Non-pigmented ciliary epithelial cell (primary cell): ENCODE measurements at places on chromosomes 5 and 9.

DNA sequence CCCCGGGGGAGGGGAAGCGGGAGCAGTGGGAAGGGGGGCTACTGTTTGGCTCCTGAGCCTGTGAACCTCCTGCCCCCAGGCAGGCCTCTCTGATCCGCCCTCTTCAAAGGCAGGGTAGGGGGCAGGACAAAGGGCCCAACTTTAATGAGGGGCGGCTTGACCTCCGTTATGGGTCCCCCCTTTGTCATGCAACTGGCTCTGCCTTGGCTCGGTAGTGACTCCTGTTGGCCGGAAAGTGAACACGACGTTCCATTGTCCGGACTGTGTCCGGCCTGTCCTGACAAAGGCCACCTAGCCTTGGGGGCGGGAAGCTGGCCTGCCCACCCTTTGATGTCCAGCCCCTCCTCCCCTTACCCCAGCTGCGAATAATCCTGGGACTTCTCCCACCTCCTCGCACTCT is 1.3 kb downstream of the CDX1 start:
- no peak for DNase-seq

DNA sequence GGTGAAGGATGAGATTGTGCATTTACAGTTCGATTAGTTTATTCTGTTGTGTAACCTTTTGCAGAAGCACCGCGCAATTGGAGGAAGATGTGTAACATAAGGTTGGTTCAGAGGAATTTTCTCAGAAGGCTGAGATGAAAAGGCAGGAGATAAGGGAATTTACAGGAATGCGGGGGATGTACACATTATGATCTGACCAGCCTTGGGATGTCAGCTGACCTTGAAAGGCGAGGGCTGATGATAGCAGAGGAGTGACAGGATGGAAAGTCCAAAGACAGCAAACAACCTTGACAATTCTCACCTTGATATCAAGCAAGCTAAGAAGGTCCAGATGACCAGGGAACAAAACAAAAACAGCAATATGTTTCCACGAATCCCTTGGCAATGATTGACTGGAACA is 88.8 kb downstream of the OTULIN start:
- DNase-seq: no peak

DNA sequence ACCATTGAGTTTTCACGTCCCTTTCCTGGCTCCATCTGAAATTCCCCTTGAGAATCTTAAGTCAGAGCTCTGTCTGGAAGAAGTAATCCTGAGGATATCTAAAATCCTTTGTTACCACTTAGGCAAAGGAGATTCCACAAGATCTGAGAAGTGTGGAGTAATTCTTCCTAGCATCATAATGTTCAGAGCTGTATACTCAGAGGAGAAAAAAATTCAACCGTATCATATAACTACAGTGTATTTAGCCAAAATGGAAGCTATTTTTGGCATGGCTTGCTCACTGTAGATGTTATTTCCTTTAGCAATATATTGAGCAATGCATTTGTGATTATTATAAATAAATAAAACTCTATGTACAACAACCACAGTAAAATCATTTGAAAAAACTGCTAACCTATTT is 1858.4 kb downstream of the EFNA5 start:
- no peak for DNase-seq

DNA sequence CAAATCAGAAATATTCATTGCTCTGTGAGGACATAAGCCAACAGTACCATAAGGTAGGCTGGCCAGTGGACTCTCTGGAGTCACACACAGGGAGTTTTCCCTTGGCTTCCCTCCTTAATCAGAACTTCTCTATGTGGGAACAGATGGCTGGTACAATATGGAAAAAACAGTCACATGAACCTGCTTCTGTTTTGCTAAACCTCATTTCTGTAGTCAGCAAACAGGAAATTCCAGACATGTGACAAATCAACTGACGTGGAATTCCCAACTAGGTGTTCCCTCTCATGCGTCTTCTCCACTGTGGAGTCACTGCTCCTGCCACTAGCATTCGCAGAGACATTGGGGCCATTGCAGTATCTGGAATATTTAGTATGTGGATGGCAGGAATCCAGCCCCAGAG is 617.6 kb downstream of the KIF4B start:
- DNase-seq: no peak

GRCh38 chr9:131851414-131851813 is 111.5 kb upstream of the RAPGEF1 start:
- no peak for DNase-seq

DNA sequence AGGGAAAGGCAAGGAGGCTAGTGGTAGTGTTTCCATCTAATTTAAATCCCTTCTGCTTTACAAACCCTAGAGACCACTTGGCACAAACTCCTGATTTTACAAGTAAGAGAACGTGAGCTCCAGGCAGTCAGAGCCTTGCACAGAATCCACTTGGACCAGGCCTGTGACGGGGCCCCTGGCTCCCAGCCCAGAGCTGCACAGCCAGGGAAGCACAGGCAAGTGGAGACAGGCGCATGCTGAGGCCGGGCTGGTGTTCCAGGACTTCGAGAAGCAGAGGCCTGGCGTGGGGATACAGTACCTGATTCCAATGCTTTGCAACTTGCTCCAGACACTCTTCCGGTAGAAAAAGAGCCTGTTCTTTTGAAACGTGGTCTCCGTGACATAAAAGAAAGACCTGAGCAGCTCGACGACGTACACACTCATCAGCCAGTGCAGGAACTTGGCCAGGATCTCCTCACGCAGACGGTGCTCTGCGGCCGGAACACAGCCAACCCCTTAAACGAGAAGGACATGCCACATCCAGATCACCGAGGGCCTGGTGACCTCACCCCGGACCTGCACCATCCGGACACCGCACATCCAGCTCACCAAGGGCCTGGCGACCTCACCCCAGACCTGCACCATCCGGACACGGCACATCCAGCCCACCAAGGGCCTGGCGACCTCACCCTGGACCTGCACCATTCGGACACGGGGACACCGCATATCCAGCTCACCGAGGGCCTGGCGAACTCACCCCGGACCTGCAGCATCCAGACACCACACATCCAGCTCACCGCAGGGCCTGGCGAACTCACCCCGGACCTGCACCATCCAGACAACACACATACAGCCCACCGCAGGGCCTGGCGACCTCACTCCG is 12.5 kb downstream of the TERT start:
- DNase-seq: no peak

- peak; percentile 64 for DNase-seq
Observed at GRCh38 chr5:9888501-9888901, 258.4 kb upstream of the TAS2R1 start.

DNA sequence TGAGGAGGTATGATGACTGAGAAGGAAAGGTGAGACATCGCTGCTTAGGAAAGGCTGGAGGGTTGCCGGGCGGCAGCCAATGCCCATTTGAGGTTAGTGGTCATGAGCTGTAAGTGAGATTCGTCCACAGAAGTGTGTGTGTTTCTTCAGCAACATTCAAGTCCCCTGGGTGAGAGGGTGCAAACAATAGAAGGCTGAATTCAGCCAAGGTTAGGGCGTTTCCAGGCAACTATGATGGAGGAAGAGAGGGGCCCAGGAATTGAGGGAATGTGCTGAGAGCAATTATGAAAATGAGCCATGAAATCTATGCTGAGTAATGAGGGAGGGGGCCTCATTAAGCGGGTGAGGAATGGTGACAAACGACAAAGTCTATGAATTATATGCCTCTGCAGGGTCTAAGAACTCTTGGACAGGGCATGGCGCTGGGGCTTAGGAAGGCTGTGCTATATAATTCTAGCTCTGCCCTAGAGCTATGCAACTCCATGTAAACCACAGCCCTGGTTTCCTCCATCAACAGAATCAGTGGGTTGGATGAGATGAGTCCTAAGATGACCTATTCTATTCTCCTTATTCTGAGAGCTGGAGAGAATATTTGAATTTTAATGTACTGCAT is 96.0 kb downstream of the SLIT3 start:
- no peak for DNase-seq

- no peak for DNase-seq
Observed at GRCh38 chr5:1038417-1039209, 30.0 kb downstream of the NKD2 start.

DNA sequence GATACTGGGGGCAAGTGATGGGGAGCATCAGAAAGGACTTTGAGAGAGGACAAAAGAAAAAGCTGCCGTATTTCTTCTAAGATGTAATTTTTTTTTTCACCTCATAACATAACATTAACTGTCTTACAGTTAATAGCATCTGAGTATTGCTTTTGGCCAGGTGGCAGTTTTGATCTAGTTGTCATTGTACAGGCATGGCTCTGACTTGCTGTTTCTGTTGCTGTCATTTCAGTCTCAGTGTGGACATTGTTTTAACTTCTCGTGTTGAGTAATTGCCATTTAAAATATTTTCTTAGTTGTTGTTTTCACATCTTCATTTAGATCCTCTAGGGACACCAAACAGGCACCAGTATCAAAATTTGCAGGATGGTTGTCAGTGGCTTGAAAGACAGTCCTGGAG is 12.4 kb downstream of the SMAD5 start:
- DNase-seq: no peak

- DNase-seq: no peak
Observed at GRCh38 chr9:137836151-137836830, 41.3 kb upstream of the CACNA1B start.

- DNase-seq: no peak
Observed at GRCh38 chr5:143186623-143187022, 216.9 kb downstream of the NR3C1 start.

DNA sequence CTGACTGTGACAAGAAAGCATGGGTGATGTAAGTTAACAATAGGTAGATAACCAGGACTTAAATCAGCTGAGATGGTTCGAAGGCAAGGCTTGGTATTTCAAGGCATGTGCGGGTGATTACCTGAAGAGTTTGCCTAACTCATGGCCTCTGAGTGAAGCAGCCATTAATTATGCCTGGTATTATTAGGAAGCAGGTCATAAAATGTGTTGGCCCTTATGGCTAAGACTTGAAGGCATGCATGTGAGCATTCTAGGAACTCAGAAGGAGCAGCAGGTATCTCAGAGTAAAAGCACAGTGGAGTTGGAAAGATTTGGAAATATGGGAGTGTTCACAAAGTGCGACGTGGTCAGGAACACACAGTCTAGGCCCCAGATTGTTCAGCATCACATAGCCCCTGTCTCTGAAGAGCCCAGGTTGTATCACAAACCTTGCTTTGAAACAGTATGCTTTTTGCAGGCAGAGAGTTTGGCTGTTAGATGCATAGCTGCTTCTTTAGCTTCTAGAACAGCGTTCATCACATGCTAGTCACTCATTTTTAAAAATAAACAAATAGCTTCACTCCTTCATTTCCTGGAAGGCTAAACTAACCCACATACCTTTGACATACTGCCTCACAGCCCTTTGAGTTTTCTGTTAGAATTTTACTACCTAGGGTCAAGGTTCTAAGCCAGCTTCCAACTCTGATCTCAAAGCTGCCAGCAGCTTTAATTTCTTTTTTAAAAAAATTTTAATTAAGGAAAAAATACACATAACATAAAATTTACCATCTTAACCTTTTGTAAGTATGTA is 2.1 kb downstream of the HEXB start:
- no peak for DNase-seq

GRCh38 chr5:128535251-128535650 is 2.8 kb downstream of the FBN2 start:
- no peak for DNase-seq

GRCh38 chr9:6098431-6098830 is 83.0 kb upstream of the RANBP6 start:
- no peak for DNase-seq

- no peak for DNase-seq
Observed at GRCh38 chr5:56281489-56282165, 48.5 kb upstream of the ANKRD55 start.

DNA sequence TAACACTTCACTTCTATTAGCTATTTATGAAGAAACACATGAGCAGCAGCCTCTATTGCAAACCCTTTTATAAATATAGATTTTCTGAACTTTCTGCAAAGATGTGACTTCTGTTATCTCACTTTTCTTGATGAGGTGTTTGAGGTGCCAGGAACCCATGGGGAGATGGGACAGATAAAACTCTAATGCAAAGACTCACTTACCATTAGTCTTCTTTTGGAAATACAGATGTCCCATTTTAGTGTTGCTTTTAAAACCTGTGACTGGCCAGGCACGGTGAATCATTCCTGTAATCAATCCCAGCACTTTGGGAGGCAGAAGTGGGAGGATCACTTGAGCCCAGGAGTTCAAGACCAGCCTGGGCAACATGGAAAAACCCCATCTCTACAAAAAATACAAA is 171.3 kb upstream of the GAS1 start:
- no peak for DNase-seq

- DNase-seq: peak; percentile 60
Observed at GRCh38 chr9:98551511-98552286, 157.0 kb downstream of the GABBR2 start.

DNA sequence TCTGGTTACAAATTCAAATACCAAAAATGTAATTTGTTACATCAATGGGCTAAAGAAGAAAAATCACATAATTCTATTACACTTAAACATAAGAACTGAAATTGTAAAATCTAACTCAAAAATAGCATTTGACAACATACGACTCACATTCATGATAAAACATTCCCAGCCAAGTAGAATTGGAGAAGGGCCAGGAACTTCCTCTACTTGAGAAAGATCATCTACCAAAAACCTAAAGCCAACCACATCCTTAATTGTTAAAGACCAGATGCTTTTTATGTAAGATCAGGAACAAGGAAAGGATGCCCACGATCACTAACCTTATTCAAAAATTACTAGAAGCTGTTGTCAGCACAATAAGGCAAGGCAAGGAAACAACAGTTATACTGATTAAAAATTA is 1819.8 kb upstream of the C9orf72 start:
- no peak for DNase-seq

DNA sequence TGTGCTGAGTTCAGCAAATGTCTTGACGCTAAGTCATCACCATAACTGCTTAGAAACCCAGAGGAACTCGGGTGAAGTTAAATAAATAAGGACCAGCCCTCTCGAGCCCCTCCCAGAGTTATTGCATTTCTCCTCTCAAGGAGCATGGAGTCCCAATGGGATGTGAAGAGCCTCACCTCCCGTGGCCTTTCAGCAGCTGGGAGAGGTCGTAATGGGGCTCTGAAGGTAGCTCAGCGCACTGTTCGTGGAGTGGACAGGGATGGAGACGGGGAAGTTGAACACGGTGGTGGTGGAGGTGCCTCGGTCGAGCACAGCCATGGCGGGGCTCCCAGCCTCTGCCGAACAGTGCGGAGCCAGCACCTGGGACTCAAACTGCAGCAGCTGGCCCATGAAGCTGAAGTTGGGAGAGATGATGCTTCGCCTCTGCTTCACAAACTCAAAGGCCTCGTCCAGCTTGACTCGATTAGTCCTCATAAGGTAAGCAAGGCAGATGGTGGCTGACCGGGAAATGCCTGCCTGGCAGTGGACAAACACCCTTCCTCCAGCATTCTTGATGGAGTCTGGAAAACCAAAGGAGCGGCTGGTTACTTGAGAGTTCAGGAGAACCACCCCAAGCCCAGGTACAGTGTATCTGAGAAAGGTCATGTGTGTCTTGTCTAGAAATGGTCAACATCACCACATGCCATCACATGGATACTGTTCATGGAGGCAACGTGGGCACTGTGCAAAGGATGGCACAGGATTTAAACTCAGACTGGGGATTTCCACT is 2.2 kb downstream of the DUSP1 start:
- no peak for DNase-seq

- DNase-seq: peak; percentile 81
Observed at GRCh38 chr5:42423285-42424165, at the start of gene GHR. GHR (plus strand) TSS chr5:42423439; CDS start chr5:42565875, 142,436 bp downstream.
